Naive thymus-derived CD8-positive, alpha-beta T cell (primary cell): ENCODE measurements at places on chromosomes 16 and 17. TPM values are rescaled to one million over a fixed set of nuclear protein-coding genes. Genes with fewer than 3 reads are reported as not detected.

CACNG3 gene
- not detected for total RNA-seq

- DNase-seq, result no peak
Observed at GRCh38 chr16:64933885-64934284, 188.0 kb downstream of the CDH11 start.

SLFN13 gene
- total RNA-seq, result 17.0 TPM

NR1D1 gene
- 18.2 TPM for total RNA-seq

DNA sequence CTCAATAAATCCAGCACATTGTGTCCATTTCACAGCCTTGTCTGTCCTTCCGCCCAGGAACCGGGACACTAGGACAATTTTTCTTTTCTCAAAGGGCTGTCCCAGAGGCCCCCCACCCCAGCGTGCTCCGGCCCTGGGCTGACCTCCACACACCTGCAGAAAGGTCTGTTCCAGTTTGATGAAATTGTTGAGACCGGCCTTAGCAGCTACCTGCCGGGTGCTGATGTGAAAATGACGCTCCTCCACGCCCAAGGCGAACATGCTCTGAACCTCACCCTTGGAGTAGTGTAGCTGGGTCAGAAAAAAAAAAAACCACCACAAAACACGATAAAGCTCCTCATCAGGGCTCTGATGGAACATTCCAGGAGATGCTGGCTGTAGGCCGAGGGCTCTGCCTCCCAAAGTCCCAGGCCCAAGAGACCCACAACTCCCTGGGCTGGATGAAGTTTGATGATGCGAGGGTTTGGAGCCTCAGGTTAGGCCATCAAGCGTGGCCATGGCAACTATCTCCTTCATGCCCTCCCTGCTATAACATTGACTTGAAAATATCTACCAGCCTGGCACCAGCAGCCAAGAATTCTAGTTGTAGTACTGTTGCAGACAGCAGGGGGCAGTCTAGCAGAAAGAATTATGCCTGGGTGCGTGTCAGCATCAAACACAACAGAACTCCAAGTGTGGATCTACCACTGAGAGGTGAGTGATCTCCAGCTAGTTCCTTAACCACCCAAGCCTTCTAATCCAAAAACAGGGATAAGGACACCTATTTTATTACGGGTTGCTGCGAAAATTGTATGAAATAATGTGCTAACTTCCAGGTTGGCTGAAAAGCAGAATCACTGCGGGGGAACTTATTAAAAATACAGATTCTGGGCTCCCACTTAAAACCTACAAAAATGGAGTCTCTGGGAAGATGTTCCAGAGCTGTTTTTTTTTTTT, 62.1 kb downstream of the RMI2 start:
- DNase-seq, result peak; percentile 67

GRCh38 chr16:29916979-29917378, 9.0 kb downstream of the KCTD13 start:
- DNase-seq, result no peak

LPO gene
- total RNA-seq, result not detected

GRCh38 chr16:4580250-4580649, 24.1 kb downstream of the C16orf96 start:
- no peak for DNase-seq

PERCC1 gene
- 2.3 TPM for total RNA-seq

DNA sequence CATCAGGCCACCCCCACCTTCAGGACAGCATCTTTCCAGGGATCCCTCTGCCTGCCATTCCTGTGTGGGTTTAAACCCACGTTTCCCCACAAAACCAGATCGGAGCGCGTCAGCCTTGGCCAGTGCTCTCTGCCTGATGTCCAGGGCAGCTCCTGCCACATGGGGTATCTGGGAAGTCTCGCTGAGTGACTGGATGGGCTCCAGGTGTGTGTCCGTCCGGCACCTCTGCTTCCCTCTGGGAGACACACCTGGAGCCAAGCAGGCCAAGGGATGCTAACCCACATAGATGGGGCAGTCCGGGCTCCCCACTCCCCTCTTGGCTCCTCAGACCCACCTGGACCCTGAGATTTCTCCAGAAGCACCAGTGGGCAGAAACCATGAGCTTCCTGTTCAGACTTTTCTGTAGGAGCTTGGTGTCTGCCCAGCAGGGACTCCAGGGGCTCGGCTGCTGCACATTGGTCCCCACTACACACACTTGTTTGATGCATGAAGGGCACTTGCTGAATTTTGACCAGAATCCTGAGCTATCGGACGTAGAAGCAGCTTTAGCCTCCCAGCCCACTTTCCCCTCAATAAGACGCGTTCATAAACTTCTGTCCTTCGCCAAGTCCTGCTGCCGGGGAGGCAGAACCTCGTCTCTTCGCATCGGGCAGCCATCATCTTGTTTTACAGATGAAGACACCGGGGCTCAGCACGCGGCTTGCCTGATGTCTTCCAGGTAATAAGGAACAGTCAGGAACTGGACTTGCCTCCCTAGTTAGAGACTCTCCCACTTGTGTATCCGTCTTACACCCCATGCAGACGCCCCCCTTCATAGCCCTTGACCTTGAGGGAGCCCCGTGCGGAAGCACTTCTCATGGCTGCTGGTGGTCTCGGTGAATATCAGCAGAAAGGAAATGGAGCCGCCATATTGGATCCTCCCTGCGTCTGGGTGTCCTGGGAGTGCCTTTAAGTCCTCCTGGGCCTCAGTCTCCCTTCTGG, 91.6 kb upstream of the ZNF469 start:
- no peak for DNase-seq

GRCh38 chr16:24075931-24076716, 180.0 kb upstream of the CACNG3 start:
- no peak for DNase-seq
